ENCODE measurements at places on chromosomes 12 and 14.
A peak's percentile ranks its signal among the peaks of the same experiment; 100 is the strongest.

DNA sequence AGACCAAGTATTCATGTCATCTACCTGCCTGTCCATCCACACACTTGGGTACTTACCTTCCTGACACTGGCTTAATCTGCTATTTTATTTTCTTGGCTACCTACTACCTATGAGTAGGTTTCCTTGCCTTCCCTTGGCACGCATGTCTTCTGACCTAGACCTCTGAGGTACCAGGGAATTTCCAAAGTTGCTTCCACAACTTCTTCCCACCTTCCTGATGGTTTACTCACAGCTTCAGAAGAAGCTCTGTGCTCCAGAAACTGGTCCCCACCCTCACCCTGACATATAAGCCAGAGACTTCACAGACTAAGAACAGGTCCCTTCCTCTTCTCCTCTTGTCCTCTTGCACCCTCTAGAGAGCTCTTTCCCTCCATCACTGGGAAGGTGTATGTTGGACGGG, 35.7 kb upstream of the DDX11 start:
- DNase-seq: no peak

- DNase-seq: no peak
Observed at GRCh38 chr12:93759512-93760081, 82.4 kb downstream of the CRADD start.

GRCh38 chr14:72880820-72881219, 13.1 kb downstream of the DPF3 start:
- no peak for DNase-seq

DNA sequence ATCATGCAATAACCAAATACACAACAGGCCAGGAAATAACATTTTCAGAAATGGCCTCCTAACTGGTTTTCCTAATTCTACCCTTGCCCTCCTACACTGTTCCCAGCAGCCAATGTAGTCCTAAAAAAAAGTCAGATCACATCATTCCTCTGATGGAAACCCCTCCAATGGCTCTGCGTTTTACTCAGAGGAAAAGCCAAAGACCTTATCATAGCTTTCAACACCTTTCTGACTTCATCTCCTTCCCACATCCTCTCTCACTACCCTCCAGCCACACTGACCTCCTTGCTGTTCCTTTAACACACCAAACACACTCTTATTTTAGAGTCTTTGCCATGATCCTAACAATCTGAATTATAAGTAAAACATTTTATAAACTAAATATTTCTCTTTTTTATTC, 1.1 kb downstream of the MED6 start:
- DNase-seq: no peak

GRCh38 chr14:75879031-75879430, 102.8 kb downstream of the TGFB3 start:
- DNase-seq: peak; percentile 13

- DNase-seq: no peak
Observed at GRCh38 chr14:104585966-104586697, 6.6 kb downstream of the C14orf180 start.

GRCh38 chr12:3492793-3493042, 1.7 kb downstream of the PRMT8 start:
- DNase-seq: peak; percentile 29

DNA sequence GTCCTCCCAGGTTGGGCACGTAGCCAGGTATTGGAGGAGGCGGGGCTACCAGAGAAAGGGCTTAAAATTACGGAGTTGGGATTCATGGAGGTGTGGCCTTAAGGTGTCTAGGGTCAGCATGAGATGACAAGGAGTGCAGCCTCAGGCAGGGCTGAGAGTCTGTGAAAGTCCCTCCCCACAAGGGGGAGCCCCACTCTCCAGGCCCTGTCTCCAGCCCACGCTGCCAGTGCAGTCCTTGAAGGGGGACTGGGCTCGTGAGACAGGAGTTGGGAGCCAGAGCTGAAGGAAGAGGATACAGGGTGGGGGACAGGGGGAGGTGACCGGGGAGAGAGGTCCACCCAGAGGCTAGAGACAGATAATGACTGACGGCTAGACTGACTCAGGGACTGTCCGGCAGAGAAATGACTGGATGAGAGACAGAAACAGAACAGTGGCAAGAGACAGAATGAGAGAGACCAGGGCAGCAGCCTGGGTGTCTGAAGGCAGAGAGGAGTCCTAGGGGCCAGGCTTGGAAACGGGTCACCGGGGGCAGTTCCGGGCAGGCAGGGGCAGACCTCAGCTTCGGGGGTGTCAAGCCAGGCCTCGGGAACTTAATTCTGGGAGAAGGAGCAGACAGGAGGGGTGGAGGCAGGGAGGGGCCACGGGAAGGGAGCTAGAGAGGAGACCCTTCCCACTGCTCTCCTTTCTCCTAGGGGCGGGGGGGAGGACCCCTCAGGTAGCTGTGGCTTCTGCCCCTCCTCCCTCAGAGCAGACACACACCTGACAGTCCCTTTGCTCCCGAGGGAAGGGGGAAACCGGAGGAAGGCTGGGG, 970 bp downstream of the CDH24 start:
- peak; percentile 94 for DNase-seq

GRCh38 chr12:4996714-4997113, 47.0 kb upstream of the KCNA5 start:
- DNase-seq: no peak
